RPMI7951 (cell line): ENCODE measurements at places on chromosomes 3 and 15.

DNA sequence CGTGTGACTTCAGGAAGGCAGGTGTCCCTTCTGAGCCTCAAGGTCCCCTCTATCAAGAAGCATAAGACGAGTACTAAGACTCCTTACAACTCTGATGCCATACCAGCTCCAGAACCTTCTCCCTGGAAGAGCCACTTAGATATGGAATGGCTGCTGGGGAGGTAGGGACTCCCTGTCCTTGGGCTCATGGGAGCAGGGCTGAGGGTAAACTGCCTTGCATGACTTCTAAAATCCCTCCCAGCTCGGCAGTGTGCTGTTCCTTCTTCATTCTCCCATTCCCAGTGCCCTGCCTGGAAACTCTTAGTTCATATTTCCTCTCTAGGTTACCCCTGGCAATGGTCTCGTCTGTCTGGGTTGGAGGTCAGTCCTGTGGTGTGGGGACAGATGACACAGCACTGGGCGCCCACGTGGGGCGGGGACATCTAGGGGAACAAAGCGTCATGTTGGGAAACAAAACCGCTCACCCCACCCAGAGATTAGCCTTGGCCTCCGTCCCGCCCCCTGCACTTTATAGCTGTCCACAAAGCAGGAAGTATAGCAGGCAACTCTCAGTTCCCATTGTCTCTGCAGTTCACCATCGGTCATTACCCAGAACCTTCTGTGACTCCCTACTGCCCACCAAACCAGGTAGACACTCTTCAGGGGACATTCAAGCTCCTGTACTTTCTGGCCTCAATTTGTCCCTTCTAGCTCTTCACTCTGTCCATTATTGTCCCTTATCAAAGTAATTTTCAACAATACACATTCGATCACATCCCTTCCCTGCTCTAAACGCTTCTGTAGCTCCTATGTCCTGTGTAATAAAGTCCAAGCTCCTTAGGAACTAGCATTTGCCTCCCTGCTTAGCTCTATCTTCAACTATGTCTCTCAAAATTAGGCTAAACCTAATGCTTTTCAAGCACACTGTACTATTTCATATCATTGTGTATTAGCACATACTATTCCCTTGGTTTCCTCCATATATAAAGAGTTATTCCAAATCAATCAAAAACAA lies 73.8 kb downstream of the IQSEC1 start:
- peak; percentile 91 for DNase-seq

DNA sequence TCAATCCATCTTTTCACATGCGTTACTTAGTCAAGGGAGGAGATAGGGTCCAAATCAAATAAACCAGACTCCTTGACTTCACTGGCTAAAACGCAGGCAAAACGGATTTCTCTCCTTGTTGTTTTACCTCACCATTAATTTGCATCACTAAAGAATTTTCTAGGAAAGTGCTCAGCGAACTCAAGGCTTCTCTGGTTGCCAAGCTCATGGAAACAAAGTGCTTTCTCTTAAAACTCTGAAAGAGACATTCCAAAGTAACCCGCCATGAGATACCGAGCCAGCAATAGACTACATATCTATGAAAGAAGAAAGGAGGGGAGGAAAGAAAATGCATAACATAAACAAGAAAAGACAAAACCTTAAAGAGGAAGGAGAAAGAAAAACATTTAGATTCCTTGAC lies 211.7 kb upstream of the WNT5A start:
- no peak for DNase-seq

GRCh38 chr15:83275412-83275811 lies 9.1 kb downstream of the BNC1 start:
- DNase-seq: peak; percentile 76

- no peak for DNase-seq
Observed at GRCh38 chr15:89349206-89349558, 14.6 kb upstream of the POLG start.

GRCh38 chr3:20865803-20866202 lies 679.8 kb upstream of the SGO1 start:
- no peak for DNase-seq

DNA sequence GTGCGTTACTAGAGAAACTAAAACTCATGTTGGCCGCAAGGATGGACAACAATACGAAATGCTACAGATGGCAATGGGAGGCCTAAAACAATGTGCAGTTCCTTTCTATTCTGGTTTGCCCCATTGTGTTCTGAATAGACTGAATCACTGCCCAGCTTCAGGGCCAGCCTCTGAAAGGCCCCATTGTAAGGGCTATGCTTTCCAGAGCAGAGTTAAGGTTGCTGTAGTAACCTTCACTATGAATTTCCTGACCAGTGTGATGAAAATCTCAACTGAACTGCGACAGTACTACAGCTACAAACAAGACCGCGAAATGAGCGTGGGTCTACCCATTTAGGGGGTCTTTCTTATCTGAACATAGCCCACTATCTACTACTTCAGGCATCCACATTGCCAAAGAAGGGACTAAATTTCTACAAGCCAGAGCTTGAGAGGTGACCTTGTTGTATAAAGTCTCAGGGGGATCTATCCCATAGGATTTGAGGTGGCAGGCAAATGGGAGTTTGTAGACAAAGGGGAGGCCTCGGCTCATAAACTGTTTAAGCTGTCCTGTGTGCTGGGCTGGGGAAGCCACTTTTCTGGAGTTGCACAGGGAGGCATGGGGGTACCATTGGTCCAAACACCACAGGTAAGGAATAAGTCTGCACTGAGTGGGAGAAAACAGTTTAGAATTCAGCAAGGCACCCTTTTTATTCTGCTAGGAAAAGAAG lies 80.1 kb downstream of the MYO1E start:
- peak; percentile 79 for DNase-seq

DNA sequence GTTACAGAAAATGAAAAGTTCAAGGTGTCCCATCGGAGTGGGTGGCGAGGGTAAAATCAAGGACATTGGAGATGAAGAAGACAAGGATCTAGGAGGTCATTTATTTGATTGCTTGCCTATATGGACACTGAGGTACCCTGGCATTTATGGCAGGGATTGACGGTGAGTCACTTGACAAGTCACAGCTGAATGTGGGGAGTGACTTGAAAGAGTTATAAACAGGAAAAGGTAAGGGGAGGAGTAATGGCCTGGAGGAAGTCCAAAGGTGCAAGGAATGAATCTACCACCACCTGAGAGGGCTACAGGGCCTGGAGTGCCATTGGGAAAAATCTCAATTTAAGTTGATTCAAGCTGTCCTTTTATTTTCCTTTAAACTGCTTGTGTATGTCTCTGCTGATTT lies 11.8 kb upstream of the SGO1 start:
- no peak for DNase-seq

DNA sequence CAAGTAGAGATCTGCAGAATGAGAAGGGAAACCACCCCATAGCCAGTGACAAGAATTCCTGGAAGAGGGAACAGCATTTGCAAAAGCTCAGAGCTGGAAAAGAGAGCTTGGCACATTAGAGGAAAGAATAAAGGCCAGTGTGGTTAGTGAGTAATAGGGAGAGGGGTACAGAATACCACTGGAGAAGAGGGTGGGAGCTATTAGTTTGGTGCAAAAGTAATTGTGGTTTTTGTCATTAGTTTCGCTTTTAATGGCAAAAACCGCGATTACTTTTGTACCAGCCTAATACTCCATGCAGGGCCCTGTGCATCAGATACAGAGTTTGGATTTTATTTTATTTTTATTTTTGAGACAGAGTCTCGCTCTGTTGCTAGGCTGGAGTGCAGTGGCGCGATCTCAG lies 9.8 kb downstream of the SLC24A1 start:
- no peak for DNase-seq

GRCh38 chr3:45950131-45950530 lies 6.9 kb downstream of the CXCR6 start:
- no peak for DNase-seq

DNA sequence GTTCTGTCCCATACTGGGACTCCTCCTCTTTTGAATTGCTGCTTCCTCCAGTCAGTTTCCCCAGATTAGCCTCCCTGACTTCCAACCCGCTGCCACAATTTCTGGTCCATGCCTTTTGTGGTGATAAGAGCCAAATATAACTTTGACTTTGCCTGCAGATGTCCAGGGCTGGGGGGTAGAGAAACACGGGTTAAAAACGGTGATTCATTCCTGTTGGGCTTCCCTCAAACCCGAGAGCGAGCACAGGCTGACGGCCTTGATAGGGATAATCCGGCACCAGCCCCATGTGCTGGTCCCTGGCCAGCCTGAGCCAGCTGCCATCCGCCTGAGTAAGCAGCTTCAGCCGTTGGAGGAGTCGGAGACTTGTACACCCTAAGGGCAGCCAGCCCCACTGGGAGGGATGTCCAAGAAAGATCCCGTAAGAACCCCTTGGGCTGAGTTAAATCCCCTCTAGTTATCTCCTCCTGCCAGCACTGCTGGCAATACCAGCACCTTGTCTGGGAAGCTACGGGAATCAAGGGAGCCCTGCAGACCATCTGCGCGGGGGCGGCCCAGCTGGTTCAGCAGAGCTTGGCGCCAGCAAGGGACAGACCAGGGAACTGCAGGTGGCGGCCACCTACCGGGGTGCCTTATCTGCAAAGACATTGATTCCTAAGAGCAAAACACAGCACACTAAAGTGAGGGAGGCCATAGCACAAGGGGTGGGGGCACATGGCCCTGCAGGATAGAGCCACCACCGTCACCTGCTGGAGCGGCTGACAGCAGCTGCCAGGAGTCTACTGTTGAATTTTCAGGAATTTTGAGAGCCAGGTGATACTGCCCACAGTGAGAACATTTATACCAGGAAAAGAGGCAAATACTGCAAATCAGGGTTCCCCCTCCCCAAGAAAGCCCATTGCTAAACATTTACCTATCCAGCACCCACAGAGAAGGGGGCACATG lies 18.1 kb downstream of the CSPG4 start:
- DNase-seq: peak; percentile 100

DNA sequence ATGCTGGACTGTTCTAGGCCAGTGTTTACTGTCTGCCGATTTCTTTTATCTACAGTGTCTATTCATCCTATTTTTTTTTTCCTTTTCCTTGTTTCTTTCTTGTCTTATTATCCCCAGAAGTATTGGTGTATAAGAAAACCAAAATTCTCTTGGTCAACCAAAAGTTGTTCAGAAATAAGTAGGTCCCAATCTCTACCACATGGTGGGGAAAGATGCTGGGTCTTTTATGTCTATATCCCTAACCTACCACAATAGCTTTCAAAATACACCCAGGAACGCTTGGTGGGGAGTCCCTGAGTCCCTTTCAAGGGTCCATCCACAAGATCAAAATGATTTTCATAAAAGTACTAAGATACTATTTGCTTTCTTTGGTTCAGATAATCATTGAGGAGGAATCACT lies 225.6 kb downstream of the CLSTN2 start:
- no peak for DNase-seq

DNA sequence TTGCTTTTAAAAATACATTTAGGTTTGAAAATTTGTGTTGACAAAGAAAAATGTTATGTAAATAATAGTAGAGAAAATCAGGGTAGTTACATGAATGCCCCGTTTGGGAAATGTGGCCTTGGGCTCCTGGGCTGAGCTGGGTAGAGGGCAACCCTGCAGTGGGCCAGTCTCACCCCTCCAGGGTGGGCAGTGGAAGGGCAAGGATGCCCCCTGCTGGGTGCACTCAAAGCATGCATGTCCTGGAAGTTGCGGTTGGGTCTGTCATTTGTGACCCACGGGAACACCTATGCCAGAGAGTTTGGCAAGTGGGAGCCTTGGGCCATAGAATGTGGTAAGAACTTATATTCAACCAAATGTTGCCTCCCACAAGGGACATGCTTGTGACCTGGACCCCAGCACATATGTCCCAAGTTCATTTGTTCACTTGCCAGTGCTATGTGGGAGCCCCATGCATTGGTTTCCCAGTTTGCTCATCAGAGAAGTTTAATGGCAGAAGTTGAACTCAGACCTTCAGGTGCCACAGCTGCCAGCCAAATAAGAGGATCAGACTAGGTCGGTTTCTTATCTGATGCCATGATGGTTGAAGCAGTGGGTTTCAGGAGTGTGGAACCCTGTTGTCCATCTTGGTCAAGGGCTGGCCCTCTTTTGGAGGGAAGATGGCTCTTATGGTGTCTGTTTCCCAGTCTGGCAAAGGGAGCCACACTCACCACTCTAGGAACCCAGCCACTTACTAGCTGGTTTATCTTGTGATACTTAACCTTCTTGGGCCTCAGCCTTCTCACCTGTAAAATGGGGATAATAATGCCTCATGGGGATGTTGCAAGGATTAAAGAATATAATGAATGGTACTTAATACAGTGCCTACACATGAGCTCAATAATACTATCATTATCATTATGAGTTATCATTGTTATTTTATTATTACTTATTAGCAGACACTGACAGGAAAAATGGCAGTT lies 2.5 kb upstream of the PLCB2 start:
- peak; percentile 48 for DNase-seq

DNA sequence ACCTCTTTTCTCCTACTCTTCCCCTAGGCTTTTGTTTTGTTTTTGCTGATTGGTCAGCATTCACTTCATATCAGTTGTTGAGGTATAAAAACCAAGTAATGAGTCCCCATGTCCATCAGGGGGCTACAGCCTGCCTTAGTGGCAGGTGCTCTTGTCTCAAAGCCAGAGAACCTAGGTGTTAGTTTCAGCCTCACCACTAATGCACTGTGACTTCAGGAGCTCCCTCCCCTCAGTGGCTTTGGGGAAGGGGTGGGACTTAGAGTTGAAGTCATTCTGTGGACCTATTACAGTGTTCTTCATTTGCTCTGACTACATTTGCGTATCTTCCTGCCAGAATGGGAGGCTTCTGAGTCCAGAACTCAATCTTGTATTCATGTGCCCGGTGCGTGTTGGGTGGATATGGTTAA lies 41.6 kb downstream of the NR2C2 start:
- DNase-seq: no peak

- DNase-seq: peak; percentile 81
Observed at GRCh38 chr15:101138913-101139880, 112.7 kb downstream of the CHSY1 start.

DNA sequence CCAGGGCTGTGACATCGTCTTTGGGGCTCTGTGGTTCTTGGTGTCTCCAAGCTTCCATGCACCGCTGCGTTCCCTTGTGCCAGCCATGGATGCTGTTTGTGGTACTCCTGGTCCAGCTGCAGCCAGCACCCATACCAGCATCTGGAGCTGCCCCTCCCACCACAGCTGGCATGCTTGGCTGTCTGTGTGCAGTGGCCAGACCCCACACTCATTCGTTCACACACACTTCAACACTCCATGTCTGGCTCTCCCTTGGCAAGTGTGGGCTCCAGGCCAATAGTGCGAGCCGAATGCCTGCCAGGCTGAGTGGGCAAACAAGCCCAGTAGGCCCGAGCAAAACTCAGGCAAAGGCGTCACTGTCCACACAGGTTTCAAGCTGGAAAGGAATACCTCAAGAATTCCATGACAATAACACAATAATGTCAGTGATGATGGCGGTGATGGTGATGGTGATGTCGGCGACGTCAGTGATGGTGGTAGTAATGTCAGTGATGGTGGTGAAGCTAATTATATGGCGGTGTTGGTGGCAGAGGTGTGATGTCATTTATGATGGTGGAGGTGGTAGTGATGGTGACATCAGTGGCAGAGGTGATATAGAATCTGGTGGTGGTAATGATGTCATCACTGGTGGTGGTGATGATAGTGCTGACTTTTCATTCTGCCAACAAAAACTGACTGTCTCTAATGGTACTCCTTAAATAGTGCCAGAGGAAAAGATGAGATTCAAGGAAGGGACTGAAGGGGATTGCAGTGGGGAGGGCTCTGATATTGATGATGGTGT lies 19.3 kb downstream of the TBC1D21 start:
- DNase-seq: no peak

- peak; percentile 24 for DNase-seq
Observed at GRCh38 chr3:48897460-48898376, 964 bp downstream of the SLC25A20 start.
